ENCODE measurements at places on chromosomes 13 and 19. TPM values are rescaled to one million over a fixed set of nuclear protein-coding genes. Genes with fewer than 3 reads are reported as not detected.

The CLEC4M gene
- not detected for total RNA-seq

The PCDH17 gene
- 51.8 TPM for total RNA-seq

The UNC13A gene
- total RNA-seq = 79.7 TPM

The TBXA2R gene
- total RNA-seq = not detected

The SAE1 gene
- 79.9 TPM for total RNA-seq

The SIGLEC6 gene
- total RNA-seq = not detected

The TYROBP gene
- not detected for total RNA-seq

The SBK2 gene
- total RNA-seq = 0.42 TPM

The CGB8 gene
- total RNA-seq = not detected

The CD209 gene
- not detected for total RNA-seq

The GNA15 gene
- not detected for total RNA-seq

The FLT1 gene
- 49.8 TPM for total RNA-seq

The DOCK6 gene
- total RNA-seq = 260 TPM

The ANGPTL8 gene
- not detected for total RNA-seq

The FGF9 gene
- total RNA-seq = 19.5 TPM

The SHD gene
- total RNA-seq = 254 TPM

The ZNF560 gene
- not detected for total RNA-seq

The LATS2 gene
- 2.2 TPM for total RNA-seq

The APBA3 gene
- total RNA-seq = 23.3 TPM

The CNFN gene
- total RNA-seq = 2.8 TPM

The ZNF610 gene
- total RNA-seq = 11.6 TPM

The FXYD7 gene
- total RNA-seq = 22.3 TPM

The LILRB3 gene
- total RNA-seq = not detected

The GRIN2D gene
- total RNA-seq = 21.7 TPM

The UBE2L5 gene
- not detected for total RNA-seq

The ZNF700 gene
- 17.8 TPM for total RNA-seq

The PRX gene
- total RNA-seq = 4.7 TPM

The MAU2 gene
- 107 TPM for total RNA-seq

The KIR3DL1 gene
- total RNA-seq = not detected

The TDRD12 gene
- not detected for total RNA-seq

The PRR22 gene
- total RNA-seq = 3.1 TPM

The LILRA6 gene
- total RNA-seq = not detected

The KLK6 gene
- not detected for total RNA-seq

The RYR1 gene
- total RNA-seq = 117 TPM

The PCSK4 gene
- 21.2 TPM for total RNA-seq

The DHRS12 gene
- total RNA-seq = 19.8 TPM

The GPR12 gene
- 2.5 TPM for total RNA-seq

Measured in glutamatergic neuron (in vitro differentiated cells).